Fibroblast of pulmonary artery (primary cell): ENCODE measurements at places on chromosomes 5 and 9.

- DNase-seq: peak; percentile 58
These were observed 36.6 kb upstream of the RAPGEF1 start for GRCh38 chr9:131776473-131776872.

DNA sequence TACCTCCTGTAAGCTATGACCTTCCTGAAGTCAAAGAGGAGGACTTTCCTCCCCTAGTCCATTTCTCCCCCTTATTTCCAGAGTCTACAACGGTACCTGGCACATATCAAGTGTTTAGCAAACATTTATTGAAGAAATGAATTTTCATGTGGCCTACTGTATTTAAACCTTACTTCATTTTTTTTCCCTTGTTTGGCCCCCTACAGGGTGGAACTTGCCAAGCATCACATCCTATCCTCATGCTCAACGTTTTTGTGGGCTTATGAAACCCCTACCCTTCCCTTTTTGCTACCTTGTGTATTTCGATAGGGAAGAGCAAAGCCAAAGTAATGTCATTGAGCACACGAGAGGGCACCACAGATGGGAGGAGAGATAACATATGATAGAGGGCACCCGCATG, 1857.8 kb upstream of the WWC1 start:
- DNase-seq: no peak

DNA sequence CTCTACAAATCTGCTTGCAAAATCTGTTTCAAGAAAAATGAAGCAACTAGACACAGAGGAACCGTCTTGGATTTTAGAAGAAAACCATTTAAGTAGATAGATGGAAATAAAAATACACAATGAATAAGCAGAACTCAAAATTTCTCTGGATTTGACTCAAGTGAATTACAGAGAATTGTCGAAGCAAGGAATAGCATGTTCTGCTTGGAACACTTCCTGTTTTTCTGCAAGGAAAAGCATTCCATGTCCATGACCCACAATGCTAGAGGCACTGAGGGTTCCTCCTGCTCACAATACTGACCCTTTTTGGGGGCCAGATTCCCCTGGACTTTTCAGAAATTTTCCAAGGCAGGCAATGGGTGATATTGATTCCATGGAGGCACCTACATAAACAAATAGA, 29.8 kb downstream of the PRUNE2 start:
- no peak for DNase-seq

DNA sequence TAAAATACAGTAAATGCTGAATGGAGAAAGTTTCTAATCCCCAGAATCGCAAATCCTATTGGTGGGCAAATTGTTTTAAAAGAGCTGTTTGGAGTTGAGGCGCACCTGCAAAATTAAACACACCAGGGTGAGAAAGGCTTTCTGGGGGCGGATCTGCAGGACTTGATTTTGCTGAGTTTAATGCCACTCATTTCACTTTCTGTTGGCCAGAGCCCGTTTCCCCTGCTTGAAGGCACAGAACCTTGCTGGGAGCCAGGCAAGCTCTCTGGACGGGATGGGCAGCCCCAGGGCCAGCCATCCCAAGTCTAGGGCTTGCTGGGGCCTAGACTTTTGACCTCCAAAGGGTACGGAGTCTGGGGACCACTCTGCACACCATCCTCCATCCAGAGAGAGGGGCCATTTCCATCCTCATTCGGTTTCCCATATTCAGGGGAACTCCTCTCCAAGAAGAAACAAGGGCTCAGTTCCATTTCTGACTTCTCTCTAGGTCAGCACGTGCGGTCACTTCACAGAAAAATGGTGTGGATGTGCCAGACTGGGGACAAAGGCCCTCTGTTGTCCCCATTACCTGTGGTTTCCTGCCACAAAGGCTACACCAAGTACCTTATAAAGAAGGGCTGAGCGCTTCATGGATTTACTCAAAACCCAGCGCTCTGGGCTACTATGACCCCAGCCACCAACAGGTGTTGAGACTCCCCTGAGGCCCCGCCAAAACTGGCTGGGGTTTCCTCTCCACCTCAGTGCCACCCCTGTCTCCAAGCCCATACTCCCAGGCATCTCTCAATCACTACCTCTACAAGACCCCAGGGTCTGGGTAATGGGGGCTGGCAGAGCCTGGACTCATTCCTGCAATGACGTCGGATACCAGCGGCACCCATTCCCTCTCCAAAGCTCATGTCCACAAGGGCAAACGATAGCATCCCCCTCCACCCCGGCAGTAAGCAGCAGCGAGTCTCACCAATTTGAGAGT, 170.0 kb downstream of the AUH start:
- no peak for DNase-seq

DNA sequence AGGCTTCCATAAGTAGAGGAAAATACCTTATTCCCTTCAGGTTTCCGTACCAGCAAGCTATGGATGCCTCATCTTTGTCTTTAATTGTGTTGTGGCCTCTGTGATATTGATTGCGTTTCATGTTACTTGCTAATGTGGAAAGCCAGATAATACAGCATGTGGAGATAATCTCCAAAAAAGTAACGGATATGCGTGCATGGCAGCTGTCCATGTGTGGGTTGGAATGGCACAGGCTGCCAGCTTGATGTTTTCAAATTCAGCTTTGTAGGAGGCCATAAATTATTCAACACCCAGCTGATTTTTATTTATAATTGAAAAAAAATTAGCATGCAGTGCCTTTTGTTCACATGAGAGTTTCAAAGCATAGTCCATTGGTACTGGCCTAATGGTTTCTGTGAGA, 144.9 kb downstream of the GIN1 start:
- DNase-seq: peak; percentile 49

GRCh38 chr5:14143546-14143840, 351 bp downstream of the TRIO start:
- no peak for DNase-seq

GRCh38 chr5:115543365-115544042, 1.1 kb downstream of the FEM1C start:
- peak; percentile 54 for DNase-seq

DNA sequence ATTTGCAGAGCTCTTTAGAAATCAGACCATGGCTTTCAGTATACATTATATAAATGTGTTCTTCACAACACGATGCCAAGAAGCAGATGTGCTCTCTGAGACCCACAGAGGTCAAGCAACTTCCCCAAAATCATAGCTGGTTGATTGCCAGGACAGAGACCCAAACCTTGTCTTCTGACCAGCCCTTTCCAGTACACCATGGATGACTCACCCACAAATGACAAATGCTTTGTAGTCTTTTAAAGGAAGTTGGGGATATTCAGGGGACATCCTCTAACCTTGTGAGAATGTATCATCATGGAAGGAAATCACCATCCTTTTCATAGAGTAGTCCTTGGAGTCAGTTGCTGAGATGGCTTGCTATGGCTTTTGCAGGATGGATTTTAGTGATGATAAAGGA, 30.1 kb downstream of the ZNF462 start:
- DNase-seq: peak; percentile 35

DNA sequence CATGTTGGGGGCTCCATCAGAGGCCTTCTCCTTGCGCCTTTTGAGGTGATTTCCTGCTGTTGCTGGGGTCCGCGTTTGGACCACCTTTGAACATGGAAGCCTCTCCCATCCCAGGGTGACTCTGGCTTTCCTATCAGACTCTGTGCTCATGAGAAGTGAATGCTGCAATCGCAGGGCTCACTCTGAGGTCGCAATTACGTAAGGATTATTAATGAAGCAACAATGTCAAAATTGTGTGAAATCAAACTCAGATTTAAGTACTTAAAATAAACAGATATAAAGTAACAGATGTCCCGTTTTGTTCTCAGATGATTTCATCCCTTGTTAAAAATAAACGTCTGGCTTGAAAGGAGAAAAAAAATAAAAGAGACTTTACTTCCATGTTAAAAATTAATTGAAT, 634.2 kb downstream of the BNC2 start:
- peak; percentile 86 for DNase-seq
